Tibial nerve (tissue), 4 donors: ENCODE measurements at places on chromosomes 6 and 20. TPM values are rescaled to one million over a fixed set of nuclear protein-coding genes. Genes with fewer than 3 reads are reported as not detected.

- DNase-seq = no peak
Observed at GRCh38 chr6:125899726-125900182, 56.8 kb upstream of the HINT3 start.

DNA sequence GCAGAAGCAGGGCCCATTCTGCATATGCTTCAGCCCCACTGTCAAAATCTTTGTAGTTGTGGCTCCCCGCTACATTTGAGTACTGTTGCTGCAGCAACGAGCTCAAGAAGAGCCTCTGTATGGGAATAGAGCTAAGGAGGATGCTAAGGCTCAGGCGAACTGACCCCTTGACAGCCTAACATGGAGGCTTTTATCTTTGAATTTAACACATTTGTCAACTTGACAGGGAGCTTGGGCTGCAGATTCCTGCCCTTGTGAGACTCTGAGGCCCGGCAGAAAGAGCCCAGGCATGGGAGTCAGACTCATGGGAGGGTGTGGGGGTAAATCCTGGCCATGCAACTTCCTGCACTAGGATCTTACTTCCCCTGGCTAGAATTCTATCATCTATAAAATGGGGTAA is 278.7 kb upstream of the CITED2 start:
- no peak for DNase-seq

- no peak for DNase-seq
Observed at GRCh38 chr20:48965189-48965910, 43.8 kb downstream of the ARFGEF2 start.

- DNase-seq = no peak
Observed at GRCh38 chr6:81820980-81821379, 68.5 kb upstream of the TENT5A start.

DNA sequence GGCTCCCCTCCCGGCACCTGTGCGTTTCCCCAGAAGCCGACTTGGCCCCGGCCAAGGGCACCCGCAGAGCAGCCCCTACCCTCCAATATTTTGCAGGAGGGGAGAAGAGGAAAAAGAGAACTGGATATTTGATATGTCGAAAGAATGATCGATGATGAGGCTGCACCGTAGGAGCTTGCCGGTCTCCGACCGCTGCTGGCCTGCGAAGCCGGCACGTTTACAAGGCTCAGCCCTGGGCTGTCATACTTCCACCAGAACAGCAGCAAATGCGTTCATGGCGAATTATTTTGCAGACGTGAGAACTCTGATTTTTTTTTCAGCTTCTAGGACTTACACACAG is 296.7 kb downstream of the TFAP2C start:
- DNase-seq = no peak

DNA sequence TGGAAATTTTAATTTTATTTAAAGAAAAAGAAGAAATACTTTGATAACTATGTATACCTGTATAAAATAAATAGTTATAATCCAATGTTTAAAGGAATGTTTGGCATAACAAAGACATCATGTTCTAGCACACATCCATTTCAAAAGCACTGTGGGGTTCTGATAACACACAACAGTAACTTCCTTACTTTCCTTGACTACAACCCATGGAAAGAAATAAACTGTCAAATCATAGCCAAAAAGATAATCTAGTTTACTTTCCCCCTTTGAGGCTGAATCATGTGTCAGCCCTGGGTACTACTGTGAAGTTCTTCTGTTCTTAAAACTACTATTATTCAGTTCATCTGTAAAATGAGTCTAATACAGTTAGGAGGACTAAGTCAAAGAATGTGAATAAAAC is 61.4 kb upstream of the PKIB start:
- no peak for DNase-seq

GRCh38 chr6:37491830-37492208 is 7.9 kb downstream of the CCDC167 start:
- DNase-seq = no peak

GRCh38 chr6:17971128-17972073 is 16.0 kb downstream of the KIF13A start:
- DNase-seq = no peak

DNA sequence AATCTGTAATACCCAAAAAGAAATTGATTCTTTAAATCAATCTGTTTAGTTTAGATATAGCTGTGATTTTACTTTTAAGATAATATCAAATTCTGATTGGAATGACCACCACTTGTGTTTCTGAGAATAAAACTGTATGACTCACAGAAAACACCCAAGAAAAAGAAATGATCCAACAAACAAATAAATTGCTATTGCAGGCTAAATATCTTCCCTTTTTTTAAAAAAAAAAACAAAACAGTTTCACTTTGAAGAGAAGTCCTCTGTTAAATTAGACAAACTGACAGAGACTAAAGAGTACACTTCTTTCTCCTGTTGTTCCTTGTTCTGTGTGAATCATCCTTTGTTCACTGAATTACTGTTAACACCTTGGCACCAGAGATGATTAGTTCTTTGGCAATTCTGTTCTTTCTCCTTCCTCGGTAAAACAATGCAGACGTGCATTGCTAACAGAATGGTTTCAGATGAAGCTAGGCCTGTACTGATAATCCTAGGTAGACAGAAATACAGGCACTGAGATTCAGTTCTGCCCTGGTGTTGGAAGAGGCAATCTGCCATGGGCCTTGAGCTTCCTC is 895.2 kb upstream of the CITED2 start:
- DNase-seq = no peak

- no peak for DNase-seq
Observed at GRCh38 chr20:47212606-47213207, 143.8 kb downstream of the ZMYND8 start.

GRCh38 chr6:151577257-151577656 is 83.4 kb downstream of the CCDC170 start:
- no peak for DNase-seq

GRCh38 chr6:22530506-22530905 is 38.9 kb upstream of the HDGFL1 start:
- DNase-seq = no peak

DNA sequence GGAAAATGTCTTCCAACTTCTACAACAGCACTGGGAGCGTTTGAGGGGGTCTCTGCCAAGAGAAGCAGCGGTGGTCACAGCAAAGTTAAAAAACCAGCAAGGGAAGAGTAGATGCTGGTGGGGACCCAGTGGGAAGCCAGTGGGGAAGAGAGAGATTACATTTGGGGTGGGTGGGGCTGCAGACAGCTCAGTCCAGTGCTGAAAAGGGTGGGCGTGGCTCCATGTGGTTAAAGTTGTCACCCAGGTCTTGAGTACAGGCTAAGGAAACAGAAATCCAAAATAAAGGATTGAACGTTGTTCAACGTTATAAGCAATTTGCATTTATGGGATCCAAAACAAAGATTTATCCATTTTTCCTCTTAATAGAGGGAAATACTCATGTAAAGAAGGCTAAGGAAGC is 106.3 kb upstream of the LY86 start:
- no peak for DNase-seq

GRCh38 chr6:56246541-56246880 is 869 bp downstream of the COL21A1 start:
- no peak for DNase-seq

DNA sequence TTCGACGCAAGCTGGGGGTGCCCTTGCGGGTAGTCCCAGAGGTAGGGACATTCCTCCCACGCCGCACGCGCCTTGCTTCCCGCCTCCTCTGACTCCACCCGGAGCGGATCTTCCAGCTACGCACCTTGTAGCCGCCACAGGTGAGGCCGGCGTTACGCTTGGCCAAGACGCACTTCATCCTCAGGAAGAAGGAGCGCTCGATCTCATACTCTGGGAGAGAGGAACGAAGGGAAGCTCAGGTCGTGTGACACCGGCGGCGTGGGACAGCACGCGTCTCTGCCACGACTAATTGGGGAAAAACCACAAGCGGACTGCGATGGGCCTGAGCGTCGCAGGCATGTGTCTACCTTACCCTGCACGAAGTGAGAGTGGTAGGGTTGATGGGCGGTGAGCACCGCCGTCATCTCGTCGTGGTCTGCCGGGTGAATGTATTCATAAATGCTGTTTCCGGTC is 15.5 kb downstream of the SIM1 start:
- DNase-seq = no peak

DNA sequence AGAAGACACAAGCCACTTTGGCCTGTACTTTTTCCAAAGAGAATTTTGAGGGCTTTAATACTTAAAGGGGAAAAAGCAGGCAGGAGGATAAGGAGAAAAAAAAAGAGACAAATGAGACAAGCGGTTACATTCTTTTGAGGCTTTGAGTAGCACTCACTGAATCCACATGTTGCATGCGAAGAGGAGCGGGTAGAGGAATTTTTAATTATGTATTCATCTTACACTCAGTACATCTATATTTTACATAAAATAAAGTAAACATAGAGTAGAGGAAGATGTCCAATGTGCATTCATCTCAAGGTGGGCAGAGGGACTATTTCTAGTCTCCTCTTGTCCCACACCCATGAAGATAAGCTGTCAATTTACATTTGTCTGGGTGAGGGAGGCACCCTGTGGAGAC is 266.9 kb downstream of the CD109 start:
- no peak for DNase-seq

GRCh38 chr20:14916360-14916920 is 579.0 kb upstream of the FLRT3 start:
- no peak for DNase-seq

- peak; percentile 91 for DNase-seq
Observed at GRCh38 chr6:35727935-35728682, 8.7 kb upstream of the ARMC12 start.

- DNase-seq = no peak
Observed at GRCh38 chr6:33294086-33294823, 4.5 kb downstream of the RGL2 start.

DNA sequence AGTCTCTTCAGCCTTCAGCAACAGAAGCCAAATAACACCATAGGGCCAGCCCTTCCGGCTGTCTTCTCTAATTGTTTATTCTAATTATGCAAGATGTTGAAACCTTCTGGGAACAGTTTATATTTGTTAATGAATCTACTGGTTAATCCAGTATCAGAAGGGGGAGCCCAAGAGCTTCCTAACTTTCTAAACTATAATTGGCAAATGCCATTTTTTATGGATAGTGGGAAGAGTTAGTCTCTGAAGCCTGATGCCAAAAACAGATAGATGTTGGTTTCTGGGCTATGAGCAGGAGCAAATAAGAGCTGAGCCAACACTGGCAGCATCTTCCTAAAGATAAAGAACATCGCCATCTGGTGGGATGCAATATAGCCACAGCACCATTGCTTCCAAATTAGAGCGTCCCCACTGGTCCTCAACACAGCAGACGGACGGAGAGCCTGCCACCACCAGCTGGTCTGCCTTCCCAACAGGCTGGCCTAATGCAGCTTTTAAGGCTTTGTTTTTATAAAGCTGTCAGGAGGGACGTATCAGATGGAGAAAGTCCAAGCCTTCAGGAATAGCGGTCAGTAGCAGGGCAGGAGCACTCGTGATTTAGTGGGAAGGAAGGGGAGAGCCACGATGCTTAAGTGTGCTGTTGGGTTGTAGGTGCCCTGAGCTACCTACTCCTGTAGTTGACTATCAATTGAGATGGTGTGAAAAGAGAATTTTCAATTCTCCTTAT is 118.8 kb downstream of the RALGAPA2 start:
- DNase-seq = peak; percentile 35

- DNase-seq = no peak
Observed at GRCh38 chr20:38667417-38667956, 56.8 kb upstream of the SLC32A1 start.

GRCh38 chr6:136969433-136969832 is 47.3 kb downstream of the SLC35D3 start:
- no peak for DNase-seq

DNA sequence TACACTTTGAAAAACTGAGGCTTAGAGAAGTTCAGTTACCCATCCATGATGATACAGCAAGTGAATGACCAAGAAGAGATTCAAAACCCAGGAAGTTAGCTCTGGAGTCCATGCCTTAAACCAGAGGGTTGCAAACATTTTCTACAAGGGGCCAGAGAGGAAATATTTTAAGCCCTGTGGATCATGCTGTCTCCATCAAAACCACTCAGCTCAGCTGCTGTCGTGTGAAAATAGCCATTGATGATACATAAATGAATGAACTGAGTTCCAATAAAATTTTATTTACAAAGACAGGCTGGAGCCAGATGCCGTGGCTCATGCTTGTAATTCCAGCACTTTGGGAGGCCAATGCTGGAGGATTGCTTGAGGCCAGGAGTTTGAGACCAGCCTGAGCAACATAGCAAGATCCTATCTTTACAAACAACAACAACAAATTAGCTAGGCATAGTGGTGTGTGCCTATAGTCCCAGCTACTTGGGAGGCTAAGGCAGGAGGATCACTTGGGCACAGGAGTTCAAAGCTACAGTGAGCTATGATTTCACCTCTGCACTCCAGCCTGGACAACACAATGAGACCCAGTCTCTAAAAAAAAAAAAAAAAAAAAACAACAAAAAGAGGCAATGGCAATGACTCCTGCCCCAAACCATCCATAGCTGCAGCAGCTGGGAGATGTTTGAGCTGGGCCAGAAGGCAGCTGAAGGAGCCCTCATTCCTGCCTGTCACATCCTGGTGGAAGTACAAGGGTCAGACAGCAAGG is 44.1 kb upstream of the RIN2 start:
- DNase-seq = no peak

DNA sequence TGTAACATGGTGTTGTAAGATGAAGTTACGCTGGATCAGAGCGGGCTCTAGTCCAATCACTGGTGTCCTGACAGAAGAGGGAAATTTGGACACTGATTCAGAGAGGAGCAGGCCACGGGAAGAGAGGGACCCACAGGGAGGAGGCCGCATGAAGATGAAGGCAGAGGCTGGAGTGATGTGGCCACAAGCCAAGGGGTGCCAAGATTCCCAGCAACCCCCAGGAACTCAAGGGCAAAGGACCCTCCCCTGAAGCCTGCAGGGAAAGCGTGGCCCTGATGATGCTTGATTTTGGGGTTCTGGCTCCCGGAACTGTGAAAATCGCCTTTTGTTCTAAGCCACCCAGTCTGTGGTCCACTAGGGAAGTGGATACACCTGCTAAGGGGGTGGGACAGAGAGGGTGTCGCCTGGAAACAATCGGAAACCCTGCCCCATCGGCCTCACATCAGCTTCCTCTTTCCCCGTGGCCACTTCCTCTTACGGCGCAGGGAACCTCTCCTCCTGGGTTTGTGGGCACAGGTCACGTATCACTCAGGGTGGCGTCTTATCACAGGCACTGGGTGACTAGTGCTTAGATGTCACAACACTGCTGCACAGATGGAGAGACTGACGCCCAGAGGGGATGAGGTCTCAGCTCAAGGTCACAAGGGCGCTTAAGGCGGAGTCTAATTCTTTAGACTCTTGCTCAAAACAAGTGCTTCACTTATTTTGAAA is 58.0 kb downstream of the SULF2 start:
- DNase-seq = peak; percentile 37

Gene SIRPA
- 53.0 TPM for total RNA-seq

Gene STX11
- total RNA-seq = 10.9 TPM

Gene ARMC2
- 3.1 TPM for total RNA-seq

Gene ACTL10
- total RNA-seq = 3.9 TPM

Gene CUTA
- total RNA-seq = 110 TPM

Gene THBS2
- total RNA-seq = 107 TPM

Gene ENTPD6
- 65.3 TPM for total RNA-seq

Gene POM121L2
- total RNA-seq = not detected

Gene RNF8
- 12.7 TPM for total RNA-seq
